ENCODE measurements at places on chromosomes 16 and 17.

DNA sequence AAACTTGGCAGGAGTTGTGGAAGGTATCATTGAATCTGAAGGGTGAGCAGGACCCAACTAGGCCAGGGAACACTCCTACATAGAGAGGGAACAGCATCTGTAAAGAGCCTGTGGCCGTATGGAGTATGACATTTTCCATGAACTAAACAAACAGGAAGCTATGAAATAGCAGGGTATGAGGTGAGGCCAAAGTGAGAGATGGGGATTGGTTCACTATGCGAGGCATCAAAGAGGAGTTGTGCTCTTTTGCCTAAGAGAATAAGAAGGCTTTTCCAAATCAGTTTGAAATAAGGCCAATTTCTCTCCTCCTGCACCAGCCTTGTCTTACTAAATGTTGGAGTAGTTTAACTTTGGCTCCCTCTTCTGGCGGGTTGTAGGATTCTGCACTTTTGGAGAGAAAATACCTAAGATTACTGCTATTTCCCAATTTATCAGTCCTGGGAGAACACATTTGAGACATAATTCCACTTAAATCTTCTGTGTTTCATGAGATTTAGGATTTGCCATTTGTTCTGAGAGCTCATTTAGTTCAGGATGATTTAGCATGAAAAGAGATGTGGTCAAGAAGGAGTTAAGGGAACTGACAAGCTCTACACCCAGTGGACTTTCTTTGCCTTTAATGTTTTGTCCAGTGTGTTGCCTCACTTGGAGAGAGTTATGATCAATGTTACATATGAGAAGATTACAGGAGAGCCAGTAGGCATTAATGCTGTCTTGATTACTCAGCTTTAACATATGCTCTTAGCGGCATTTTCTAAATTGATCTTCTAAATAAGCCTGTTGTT is 55.4 kb downstream of the TNRC6C start:
- peak; percentile 15 for DNase-seq

GRCh38 chr16:66696669-66697630 is at the start of gene CMTM4:
Gene CMTM4, minus strand, starts transcription at chr16:66696743. Its CDS starts 218 bp downstream, at chr16:66696525.
- DNase-seq: peak; percentile 32

DNA sequence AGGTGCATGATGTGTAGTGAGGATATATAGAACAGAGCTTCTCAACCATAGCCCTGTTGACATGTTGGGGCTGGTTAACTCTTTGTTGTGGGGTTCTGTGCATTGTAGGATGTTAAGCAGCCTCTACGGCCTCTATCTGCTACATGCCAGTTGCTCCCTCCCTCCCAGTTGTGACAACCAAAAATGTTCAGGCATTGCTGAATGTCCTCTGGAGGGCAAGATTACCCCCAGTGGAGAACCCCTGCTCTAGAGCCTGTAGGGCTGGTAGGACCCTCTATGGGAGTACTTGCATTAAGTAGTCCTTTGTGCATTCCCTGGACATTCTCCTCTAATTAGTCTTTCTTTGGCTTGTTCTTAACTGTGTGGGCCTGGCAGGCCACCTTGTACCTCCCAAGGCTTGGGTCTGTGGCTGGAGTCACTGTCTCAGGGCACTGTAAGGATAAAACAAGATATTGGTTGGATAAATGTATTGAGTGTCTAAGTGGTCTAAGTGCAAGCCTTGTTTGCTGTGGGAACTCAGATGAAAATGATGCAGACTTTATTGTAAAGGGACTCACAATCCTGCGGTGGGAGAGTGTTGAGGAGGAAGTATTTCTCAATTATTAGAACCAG is 19.8 kb upstream of the MYO1D start:
- no peak for DNase-seq

DNA sequence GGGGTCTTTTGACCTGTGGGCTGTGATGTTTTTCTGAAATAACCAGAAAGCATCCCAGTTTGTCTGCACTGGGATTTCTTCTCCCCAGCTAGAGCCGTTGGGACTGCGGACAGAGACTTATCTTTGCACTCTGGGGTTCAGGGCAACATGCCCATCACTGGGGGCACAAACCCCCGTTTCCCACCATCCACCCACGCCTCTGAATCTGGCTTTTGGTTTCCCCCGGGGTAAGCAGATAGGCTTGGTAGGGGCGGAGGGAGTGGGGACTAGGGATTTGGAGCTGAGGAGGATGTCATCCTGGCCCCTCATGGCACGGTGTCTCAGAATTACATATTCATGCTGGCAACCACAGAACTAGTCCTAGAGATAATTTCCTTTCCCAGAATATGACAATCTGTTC is 68.6 kb downstream of the CCDC182 start:
- DNase-seq: no peak
